ENCODE measurements at places on chromosomes 16 and 17.

DNA sequence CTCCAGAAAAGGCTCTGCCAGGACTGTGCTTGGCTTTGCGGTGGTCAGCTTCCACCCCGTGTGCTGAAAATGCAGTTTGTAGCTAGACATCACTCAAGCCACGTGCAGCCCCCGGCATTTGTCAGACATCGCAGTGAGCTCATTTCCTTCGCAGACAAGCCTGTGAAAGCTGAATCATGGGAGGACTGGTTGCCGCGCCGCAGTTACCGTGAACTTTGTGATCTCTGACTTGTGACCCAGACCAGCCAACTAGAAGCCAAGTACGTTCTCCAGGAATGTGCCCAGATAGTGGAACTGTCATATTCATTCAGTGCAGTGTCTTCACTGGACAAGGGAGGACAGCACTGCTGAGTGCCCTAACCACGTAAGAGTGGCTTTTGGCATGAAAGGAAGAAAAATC lies 58.1 kb downstream of the NDE1 start:
- DNase-seq = no peak

GRCh38 chr17:66695098-66695497 lies 139.8 kb upstream of the CACNG5 start:
- DNase-seq = no peak

DNA sequence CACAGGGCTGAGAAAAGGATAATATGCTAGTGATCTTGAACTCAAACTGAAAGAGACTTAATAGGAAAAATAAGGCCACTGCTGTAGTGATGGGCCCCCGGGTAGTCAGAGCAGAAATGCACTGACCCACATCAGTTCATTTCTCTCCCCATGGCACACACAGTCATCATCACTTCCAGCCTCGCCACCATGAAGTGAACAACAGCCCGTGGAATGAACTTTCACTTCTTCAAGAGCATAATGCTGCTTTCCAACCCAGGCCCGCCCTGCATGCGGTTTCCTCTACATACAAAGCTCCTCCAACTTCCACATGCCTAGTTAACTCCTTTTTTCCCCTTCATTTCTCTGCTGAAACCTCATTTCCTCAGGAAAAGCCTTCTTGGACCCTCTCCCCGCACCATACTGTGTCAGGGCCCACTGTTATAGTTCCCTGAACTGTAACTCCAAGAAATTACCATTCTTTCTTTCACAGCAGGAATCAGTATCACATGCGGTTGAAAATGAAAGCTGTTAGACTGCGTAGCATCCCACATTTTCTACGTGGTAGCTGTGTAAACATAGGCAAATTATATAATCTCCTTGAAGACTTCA lies 65.8 kb upstream of the SMIM36 start:
- no peak for DNase-seq

- no peak for DNase-seq
Observed at GRCh38 chr17:10557422-10557821, 8.0 kb upstream of the MYH2 start.

- no peak for DNase-seq
Observed at GRCh38 chr17:41103896-41104295, 1.3 kb upstream of the KRTAP4-9 start.

DNA sequence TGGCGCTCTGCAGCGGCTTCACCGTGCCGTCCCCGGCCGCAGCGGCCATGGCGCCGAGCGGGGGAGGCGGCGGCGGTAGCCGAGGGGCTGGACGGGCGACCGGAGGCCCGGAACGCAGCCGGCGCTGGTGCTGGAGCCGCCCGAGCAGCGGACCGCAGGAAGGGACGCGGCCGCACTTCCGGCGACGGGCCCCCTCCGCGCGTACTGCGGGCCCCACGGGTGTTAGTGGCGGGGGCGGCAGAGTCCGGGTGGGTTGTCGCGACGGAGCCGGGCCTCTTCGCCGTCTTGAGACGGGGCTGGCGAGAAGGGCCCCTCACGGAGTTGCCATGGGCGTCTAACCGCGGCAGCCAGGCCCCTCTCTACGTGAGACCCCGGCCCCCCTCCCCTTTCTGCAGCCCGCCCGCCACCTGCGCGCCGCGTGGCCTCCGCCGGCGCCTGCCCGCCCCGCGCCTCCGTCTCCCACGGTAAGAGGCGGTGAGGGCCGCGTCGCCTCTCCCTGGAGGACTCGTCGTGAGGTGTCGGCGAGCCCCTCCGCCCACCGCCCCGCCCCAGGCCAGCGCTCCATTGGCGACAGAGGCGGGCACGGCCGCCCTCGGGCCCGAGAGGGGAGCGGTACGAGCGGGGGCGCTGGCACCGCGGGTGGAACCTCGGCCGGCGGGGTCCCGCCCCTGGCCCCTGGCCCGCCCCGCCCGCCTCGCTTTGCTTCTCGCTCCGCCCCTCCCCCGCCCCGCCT lies at the start of the genes VPS9D1 and ZNF276:
VPS9D1 (minus strand) TSS at position 86 of the 733 bp plus-strand sequence; CDS start at position 49, 37 bp downstream.
ZNF276 (plus strand) TSS at position 725 of the 733 bp plus-strand sequence. CDS start 104 bp downstream, outside the sequence.
- DNase-seq = peak; percentile 75

GRCh38 chr17:8691931-8692330 lies 52.7 kb downstream of the CCDC42 start:
- no peak for DNase-seq

GRCh38 chr17:45310380-45311324 lies 6.2 kb downstream of the MAP3K14 start:
- DNase-seq = no peak

DNA sequence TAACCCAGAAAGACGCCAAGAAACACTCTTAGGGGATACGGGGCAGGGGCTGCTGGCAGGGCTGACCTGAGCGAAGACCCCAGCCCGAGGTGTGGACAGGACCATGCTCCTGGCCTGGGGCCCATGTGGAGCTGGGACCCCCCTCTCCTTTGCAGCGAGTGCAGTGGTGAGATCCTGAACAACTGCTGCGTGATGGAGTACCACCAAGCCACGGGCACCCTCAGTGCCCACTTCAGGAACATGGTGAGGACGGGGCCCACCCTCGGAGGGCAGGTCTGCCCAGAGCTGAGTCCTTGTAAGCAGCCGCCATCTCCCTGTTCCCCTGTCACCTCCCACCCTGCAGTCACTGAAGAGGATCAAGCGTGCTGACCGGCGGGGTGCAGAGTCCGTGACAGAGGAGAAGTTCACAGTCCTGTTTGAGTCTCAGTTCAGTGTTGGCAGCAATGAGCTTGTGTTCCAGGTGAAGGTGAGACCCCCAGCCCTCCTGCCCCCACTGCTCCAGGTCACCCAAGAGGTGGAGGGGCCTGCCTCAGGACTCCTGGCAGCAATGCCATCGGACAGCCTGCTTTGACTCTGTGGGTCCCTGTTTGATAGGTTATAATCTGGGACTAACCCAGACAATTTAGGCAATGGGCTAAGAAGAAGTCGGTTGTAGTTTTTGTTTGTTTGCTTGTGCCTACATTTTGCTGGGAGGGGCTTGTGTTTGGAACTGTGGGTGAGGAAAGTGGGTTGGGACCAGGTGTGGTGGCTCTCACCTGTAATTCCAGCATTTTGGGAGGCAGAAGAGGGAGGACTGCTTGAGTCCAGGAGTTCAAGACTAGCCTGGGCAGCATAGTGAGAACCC lies 16.1 kb downstream of the STAT5A start:
- no peak for DNase-seq

GRCh38 chr16:83102336-83102735 lies 475.6 kb downstream of the CDH13 start:
- no peak for DNase-seq

DNA sequence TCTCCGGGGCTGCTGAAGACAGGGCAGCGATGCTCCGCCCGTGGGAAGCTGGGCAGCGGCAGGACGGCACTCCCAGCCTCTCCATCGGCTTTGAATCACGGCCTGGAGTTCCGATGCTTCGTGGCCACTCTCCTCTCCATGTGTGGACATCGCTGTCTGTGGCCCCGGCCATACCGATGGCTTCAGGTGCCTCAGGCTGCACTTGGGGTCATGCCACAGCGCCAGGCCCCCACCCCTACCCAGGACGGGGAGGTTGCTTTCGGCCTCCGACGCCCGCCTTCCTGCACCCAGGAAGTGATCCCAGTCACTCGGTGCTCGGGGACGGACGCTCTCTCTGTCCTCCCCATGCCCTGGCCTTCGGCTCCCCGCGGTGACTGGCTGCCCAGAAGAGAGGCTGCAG lies 180.7 kb downstream of the BANP start:
- DNase-seq = no peak

GRCh38 chr16:31356566-31357323 lies 1.8 kb downstream of the ITGAX start:
- DNase-seq = no peak

GRCh38 chr17:59790910-59791309 lies 83.5 kb downstream of the VMP1 start:
- no peak for DNase-seq

DNA sequence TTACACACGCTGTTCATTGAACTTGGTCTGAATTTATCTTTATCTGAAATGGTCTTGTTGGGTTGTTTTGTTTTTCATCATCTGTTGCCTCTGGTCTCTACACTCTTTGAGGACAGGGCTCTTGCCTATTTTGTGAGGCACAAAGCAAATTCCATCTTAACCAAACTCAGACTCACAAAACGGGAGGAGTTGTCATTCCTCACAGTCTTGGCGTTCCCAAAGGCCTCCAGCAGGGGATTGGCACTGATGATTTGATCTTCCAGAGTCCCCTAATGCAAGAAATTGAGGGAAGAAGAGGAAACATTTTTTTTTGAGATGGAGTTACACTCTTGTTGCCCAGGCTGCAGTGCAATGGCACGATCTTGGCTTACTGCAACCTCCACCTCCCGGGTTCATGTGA lies 8.7 kb downstream of the MYH3 start:
- DNase-seq = no peak

GRCh38 chr16:86508028-86508946 lies 2.0 kb upstream of the FOXF1 start:
- DNase-seq = no peak

DNA sequence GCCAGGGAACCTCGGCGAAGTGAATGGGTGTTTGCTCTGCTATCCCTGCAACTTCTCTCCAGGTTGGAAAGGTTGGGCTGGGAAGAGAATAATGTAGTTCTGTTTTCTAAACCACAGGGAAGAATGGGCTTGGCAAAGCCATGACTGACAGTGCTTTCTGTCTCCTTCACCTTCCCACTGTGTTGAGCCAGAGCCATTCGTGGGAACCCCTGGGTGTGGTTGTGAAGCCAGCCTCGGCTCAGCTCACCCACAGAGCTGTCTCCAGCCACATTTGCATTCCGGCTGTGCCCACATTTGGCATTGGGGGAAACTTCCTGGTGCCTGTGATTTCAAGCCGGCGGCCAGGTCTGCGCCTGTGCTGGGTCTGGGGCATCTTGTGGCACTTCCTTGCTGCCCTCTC lies 39.9 kb downstream of the BAIAP2 start:
- DNase-seq = no peak

DNA sequence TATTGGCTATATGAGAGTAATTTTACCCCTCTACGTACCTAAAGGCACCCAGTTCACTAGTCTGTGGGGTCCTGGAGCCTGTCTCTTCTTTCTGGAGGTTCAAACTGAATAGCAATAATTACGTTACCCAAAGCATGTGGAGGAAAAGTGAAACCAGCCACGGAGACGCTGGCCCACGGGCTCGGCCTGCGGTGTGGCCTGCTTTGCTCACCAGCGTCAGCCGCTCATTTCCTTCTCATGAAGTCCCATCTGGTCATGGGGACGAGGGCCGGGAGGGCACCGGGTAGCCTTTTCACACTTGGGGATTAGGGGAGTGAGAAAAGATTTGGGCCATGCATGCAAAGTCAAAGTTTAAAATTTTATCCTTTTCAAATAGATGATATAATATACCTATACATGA lies 26.9 kb downstream of the ELAC2 start:
- DNase-seq = no peak

- no peak for DNase-seq
Observed at GRCh38 chr17:6799738-6800137, 23.7 kb downstream of the FBXO39 start.

GRCh38 chr17:20010936-20011335 lies 1.8 kb downstream of the SPECC1 start:
- no peak for DNase-seq

GRCh38 chr16:68046106-68046505 lies 23.0 kb downstream of the DUS2 start:
- no peak for DNase-seq

GRCh38 chr16:64513871-64514270 lies 608.0 kb downstream of the CDH11 start:
- no peak for DNase-seq

DNA sequence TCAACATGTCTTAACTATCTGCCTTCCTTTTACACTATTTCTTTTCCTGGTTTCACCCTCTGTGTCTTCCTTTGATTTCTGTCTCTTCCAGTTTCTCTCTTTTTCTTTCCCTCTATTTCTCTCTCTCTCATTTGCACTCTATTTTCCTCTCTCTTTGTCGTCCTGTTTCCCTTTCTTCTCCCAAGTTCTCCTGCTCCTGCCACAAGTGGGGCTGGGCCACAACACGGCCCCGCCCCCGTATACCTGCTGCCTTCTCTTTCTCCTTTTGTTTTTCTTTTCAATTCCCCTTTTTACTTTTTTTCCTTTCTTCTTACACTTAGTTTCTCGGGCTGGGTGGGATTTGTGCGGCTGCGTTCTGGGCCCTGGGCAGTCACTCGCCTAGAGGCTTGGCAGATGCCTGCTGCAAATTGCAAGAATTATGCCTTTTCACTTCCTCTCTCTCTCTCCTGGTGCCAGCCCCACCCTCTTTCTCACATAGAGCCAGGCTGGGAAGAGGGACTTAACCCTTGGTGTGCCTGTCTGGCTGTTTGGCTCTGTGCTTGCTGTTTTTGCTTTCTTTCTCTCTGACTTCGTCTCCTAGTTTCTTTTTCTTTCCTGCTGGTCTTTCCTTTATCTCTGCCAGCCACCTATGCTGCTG lies 2139.4 kb downstream of the TP53TG3F start:
- DNase-seq = no peak

- DNase-seq = no peak
Observed at GRCh38 chr17:50550661-50551432, 3.9 kb downstream of the SPATA20 start.

DNA sequence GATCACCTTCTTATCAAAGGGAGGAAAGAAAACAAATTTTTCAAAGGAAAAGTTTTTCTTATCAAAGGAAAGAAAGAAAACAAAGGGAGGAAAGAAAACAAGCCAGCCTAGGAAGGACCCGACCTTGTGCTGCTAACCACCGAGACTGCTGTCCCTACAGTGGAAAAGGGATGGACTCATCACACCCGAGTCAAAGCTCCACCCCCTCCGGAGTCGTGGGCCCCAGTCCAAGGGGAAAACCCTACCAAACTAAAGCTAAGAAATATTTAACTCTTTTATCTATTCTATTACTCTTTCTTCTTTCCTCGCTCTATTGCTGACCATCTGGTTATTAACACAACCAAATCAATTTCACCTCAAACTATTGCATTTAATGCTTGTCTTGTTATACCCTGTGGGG lies 6.1 kb upstream of the ENDOV start:
- no peak for DNase-seq
